Activated CD4-positive, alpha-beta T cell treated with anti-CD3 and anti-CD28 coated beads for 4 hours (primary cell): ENCODE measurements at places on chromosomes 5 and 9.

DNA sequence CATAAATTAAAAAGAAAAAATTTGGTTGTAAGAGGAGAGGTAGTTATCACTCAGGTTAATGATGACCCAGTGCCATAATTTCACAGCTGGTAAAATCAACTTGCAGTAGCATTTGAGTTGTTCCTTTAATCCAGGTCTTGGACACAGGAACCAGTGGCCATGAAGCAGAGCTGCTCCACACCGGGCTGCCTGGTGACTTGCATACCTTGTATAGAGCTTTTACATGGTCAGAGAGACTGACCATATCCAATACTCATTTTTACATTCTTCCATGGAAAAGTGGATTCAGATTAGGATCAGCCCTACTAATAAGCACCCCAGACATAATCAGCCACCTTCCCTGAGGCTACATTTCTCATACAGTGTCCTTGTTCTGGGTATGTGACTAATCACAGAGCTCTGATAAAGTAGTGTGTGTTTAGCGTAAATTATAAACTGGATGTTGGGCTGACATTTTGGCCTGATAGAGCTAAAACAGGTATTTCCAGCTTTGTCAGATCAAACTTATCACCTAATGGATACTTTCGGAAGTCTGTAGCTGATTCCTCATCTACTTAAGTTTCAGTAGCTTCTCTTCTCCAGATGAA lies 77.0 kb upstream of the ZSWIM6 start:
- DNase-seq, result no peak

- no peak for DNase-seq
These were observed 497.6 kb upstream of the CD180 start for GRCh38 chr5:67693956-67694809.

- no peak for DNase-seq
These were observed 1453.3 kb downstream of the MAT2B start for GRCh38 chr5:164958688-164959087.

- no peak for DNase-seq
These were observed 6.8 kb downstream of the KDM4C start for GRCh38 chr9:6764523-6764922.
